Large intestine (tissue), 12 donors: ENCODE measurements at places on chromosomes 6 and 20. TPM values are rescaled to one million over a fixed set of nuclear protein-coding genes. Genes with fewer than 3 reads are reported as not detected.
A peak's percentile ranks its signal among the peaks of the same experiment; 100 is the strongest.

Gene HLA-DRB5
- 20.4 TPM for polyA plus RNA-seq

GRCh38 chr6:144749263-144749662 is 464.1 kb downstream of the UTRN start:
- H3K36me3 ChIP-seq, result peaks cover 11% of the 10 kb centered on the region
- DNase-seq, result no peak
- no peaks in the 10 kb centered on the region for H3K27me3 ChIP-seq
- no peak overlapping the region for H3K27ac ChIP-seq

DNA sequence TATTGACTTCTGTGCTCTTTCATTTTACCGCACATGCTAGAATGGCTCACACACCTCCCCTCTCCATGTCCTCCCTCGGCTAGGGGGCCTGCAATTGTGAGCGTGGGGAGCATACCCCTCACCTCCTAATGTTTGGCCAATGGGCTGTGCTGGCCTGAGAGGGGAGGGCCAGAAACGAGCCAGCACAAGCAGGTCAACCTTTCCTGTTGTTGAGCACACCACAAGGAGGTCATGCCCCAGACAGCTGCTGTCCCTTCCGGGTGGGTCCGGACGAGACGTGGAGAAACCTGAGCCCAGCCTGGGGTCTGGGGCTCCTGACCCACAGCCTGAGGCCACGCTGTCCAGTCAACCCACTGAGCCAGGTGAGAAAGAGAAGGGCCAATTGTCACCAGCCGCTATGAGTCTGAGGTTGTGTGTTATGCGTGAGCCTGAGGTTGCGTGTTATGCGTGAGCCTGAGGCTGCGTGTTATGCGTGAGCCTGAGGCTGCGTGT is 77.4 kb downstream of the TTLL2 start:
- peaks cover 36% of the 10 kb centered on the region for H3K4me1 ChIP-seq
- H3K27me3 ChIP-seq, result no peaks in the 10 kb centered on the region
- peak overlapping the region; percentile 53 for H3K27ac ChIP-seq
- DNase-seq, result no peak
- H3K4me3 ChIP-seq, result no peak overlapping the region

DNA sequence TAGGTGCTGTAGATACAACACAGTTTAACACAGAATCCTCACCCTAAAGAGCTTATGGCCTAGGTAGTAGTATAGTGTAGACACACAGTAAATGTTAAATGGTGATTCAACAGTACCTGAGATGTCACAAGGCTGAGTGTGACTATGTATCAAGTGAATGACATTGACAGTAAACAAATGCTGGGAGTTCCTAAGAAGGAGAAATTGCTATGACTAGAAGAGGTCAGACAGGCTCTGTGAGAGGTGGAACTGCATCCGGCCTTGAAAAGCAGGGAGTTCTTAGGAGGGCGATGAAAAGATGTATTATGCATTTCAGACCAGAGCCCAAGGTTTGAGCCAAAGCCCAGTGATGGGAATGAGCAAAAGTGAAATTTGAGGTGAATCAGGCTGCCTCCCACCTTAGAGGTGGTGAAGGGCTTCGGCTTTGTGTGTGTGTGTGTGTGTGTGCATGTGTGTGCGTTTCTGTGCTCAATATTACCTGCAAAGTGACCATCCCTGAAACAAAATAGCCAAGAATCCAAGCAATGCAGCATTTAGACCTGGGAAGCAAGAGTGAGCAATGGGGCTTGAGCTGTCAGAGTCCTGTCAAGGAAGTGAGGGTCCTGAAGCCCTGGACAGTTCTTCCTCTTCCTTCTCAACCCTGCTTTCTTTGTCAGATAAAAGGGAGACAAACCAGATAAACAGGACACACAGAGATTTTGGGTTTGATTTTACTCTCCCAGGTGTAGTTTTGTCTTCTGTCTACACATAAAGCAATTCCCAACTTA is 32.3 kb upstream of the CITED2 start:
- H3K27me3 ChIP-seq, result no peaks in the 10 kb centered on the region
- H3K27ac ChIP-seq, result no peak overlapping the region
- DNase-seq, result no peak
- no peak overlapping the region for H3K4me3 ChIP-seq
- H3K36me3 ChIP-seq, result no peaks in the 10 kb centered on the region

GRCh38 chr6:72850469-72850868 is 228.6 kb downstream of the KCNQ5 start:
- no peaks in the 10 kb centered on the region for H3K36me3 ChIP-seq
- no peaks in the 10 kb centered on the region for H3K4me1 ChIP-seq
- DNase-seq, result no peak
- H3K27me3 ChIP-seq, result no peaks in the 10 kb centered on the region
